Activated CD8-positive, alpha-beta T cell treated with anti-CD3 and anti-CD28 coated beads for 36 hours (primary cell): ENCODE measurements at places on chromosomes 3 and 15.

DNA sequence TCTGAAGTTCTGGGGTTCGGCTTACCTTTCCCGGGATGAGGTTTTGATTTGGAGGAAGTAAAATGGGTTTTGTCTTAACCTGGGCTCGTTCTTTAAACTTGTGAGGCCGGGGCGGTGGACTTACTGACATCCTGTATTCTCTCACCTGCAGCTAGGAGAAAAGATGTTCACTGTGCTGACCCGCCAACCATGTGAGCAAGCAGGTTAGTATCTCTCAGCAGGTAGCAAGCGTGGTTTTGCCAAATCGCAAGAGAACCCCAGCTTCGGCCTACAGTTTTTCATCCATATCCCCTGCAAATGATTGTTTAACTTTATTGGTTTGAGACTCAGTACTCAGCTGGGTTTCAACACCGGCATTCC is 891 bp downstream of the ENTPD3 start:
- H3K36me3 ChIP-seq: no peaks in the 10 kb centered on the region
- peaks cover 28% of the 10 kb centered on the region for H3K27me3 ChIP-seq
- H3K4me3 ChIP-seq: no peak overlapping the region
- no peak for DNase-seq
- no peak overlapping the region for H3K27ac ChIP-seq
- H3K4me1 ChIP-seq: peaks cover 6% of the 10 kb centered on the region

DNA sequence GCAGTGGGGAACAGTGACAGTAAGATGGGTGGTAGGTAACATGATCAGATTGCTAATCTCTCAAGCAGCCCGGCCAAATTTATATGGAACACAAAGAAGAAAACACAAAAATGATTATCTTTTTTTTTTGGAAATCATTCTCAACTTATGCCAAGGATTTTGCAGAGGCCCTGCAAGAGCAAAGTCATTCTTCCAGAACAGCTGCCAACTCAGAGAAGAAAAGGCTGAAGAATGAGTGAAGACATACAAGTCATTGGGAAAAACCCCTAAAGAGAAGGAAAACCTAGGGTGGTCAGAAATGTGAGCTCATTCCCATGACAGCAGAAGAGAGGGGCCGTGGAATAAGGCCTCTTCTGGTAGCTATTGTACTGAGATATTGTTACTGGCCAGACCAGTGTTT is 246.7 kb downstream of the SHOX2 start:
- no peak overlapping the region for H3K4me3 ChIP-seq
- no peaks in the 10 kb centered on the region for H3K27me3 ChIP-seq
- DNase-seq: no peak
- no peak overlapping the region for H3K27ac ChIP-seq

DNA sequence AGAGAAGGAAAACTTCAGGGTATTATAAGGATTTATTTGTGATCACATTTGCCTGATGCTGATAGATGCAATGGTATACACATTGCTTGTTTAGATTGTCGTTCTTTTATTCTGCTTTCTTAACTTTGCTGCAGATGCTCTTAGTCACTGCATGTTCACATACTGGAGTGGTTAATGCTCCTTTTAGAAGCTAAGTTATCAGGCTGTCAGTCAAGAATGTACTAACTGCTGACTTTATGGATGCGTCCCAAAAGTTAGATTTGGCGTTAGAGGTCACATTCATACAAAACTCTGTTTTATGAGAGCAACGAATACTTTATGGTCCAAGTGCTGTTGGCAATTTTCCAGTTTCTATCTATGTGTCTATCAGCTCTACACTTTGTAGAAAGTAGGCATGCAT is 160.7 kb downstream of the BBX start:
- H3K4me3 ChIP-seq: no peak overlapping the region
- H3K36me3 ChIP-seq: no peaks in the 10 kb centered on the region
- no peak for DNase-seq
- peaks cover 47% of the 10 kb centered on the region for H3K4me1 ChIP-seq

GRCh38 chr15:100873029-100873677 is 6.5 kb upstream of the ALDH1A3 start:
- peaks cover 23% of the 10 kb centered on the region for H3K27me3 ChIP-seq
- H3K36me3 ChIP-seq: no peaks in the 10 kb centered on the region
- peak; percentile 63 for DNase-seq
- H3K4me1 ChIP-seq: no peaks in the 10 kb centered on the region
- no peak overlapping the region for H3K27ac ChIP-seq
- H3K4me3 ChIP-seq: no peak overlapping the region

DNA sequence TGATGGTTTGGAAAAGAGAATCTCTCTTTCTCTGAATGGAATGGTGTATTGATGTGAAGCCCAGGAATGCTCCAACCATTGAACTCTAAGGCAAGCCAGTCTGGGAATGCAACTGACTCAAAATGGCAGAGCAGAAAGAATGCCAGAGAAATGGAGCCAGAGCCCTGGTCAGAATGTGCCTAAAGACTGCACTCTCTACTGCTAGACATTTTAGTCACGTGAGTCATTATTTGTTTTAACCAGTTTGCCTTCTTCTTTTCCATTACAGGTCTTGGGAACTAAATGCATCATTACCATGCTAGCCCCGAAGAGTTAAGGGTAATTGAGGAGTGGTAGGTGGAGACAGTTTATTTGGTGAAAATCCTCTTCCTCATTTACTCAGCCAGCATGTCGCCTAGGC is 67.3 kb upstream of the TRIM42 start:
- H3K4me3 ChIP-seq: no peak overlapping the region
- H3K27ac ChIP-seq: no peak overlapping the region
- DNase-seq: no peak
- H3K36me3 ChIP-seq: no peaks in the 10 kb centered on the region
- peaks cover under 1% of the 10 kb centered on the region for H3K27me3 ChIP-seq

- H3K27ac ChIP-seq: peak overlapping the region; percentile 96
- peak; percentile 79 for DNase-seq
- peak overlapping the region; percentile 36 for H3K4me3 ChIP-seq
- H3K27me3 ChIP-seq: no peaks in the 10 kb centered on the region
- H3K36me3 ChIP-seq: peaks cover 54% of the 10 kb centered on the region
- H3K4me1 ChIP-seq: peaks cover 32% of the 10 kb centered on the region
Measured at GRCh38 chr15:85667491-85668424, 127.0 kb downstream of the KLHL25 start.

GRCh38 chr3:37955918-37956707 is 34.5 kb upstream of the VILL start:
- H3K36me3 ChIP-seq: no peaks in the 10 kb centered on the region
- H3K4me1 ChIP-seq: peaks cover 19% of the 10 kb centered on the region
- peak overlapping the region; percentile 63 for H3K27ac ChIP-seq
- no peaks in the 10 kb centered on the region for H3K27me3 ChIP-seq
- H3K4me3 ChIP-seq: no peak overlapping the region

GRCh38 chr15:65339416-65339815 is 34.9 kb downstream of the RNU5B-1 start:
- no peaks in the 10 kb centered on the region for H3K4me1 ChIP-seq

DNA sequence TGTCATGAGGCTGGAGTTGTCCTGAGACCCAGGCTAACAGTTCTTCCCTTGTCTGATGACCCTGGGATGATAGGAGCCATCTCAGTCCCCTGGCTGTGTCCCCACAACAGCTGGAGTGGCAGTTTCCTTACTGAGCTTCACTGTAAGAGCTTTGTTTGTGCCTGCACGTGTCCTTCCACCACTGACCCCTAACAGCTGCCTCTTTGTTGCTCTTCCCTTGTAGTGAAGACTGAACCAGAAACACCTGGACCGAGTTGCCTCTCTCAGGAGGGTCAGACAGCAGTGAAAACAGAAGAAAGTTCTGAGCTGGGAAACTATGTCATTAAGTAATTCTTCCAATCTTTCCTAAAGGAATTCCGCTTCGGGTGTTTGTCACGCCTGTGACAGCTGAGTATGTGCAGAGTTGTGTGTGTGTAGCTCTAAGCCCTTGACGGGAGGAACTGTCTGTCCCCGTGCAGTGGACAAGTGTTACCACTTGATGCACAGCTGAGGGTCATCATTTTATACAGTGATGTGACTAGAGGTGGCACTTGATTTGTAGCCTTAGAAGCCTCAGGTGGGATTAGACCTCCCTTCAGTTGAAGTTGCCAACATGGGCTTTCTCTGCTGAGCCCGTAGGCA is 25.0 kb downstream of the MAP6D1 start:
- H3K27me3 ChIP-seq: no peaks in the 10 kb centered on the region
- peaks cover 63% of the 10 kb centered on the region for H3K36me3 ChIP-seq
- no peak overlapping the region for H3K27ac ChIP-seq
- H3K4me3 ChIP-seq: no peak overlapping the region

- H3K36me3 ChIP-seq: no peaks in the 10 kb centered on the region
- DNase-seq: peak; percentile 90
- peak overlapping the region; percentile 50 for H3K4me3 ChIP-seq
- H3K27me3 ChIP-seq: no peaks in the 10 kb centered on the region
Measured at GRCh38 chr3:157130467-157131251, 29.3 kb downstream of the CCNL1 start.

GRCh38 chr3:59251869-59252268 is 202.0 kb upstream of the CFAP20DC start:
- no peaks in the 10 kb centered on the region for H3K27me3 ChIP-seq
- no peaks in the 10 kb centered on the region for H3K36me3 ChIP-seq
- no peak overlapping the region for H3K27ac ChIP-seq
- no peak overlapping the region for H3K4me3 ChIP-seq

GRCh38 chr3:55205990-55206389 is 278.1 kb upstream of the LRTM1 start:
- no peak overlapping the region for H3K27ac ChIP-seq
- H3K4me3 ChIP-seq: no peak overlapping the region
- no peaks in the 10 kb centered on the region for H3K36me3 ChIP-seq
- no peak for DNase-seq
- H3K27me3 ChIP-seq: no peaks in the 10 kb centered on the region

- H3K4me1 ChIP-seq: no peaks in the 10 kb centered on the region
- peak; percentile 22 for DNase-seq
- no peaks in the 10 kb centered on the region for H3K27me3 ChIP-seq
- no peak overlapping the region for H3K27ac ChIP-seq
- H3K36me3 ChIP-seq: no peaks in the 10 kb centered on the region
Measured at GRCh38 chr3:98612587-98612986, 19.2 kb upstream of the CPOX start.

GRCh38 chr15:31470756-31471155 is 144.1 kb downstream of the KLF13 start:
- peaks cover 14% of the 10 kb centered on the region for H3K36me3 ChIP-seq
- peaks cover 48% of the 10 kb centered on the region for H3K4me1 ChIP-seq
- H3K27ac ChIP-seq: no peak overlapping the region
- no peak for DNase-seq

DNA sequence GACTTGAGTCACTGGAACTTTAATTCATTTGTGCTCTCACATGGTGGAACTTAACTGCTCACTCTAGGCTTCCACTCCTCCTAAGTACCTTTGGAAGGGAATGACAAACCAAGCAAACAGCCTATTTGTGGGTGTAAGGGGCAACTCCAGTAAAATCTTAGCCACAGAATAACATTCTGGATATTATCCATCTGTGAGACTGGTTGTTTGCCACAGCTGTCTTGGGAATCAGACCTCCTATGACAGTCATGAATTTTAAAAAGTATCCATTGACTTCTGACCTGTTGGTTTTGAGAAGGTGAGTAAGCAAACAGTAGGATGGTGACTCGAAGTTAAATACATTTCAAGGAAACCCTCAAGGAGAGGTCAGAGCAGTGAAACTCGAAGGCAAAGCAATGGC is 147.3 kb upstream of the CDIN1 start:
- H3K4me1 ChIP-seq: no peaks in the 10 kb centered on the region
- H3K27ac ChIP-seq: no peak overlapping the region
- H3K27me3 ChIP-seq: no peaks in the 10 kb centered on the region

GRCh38 chr3:16461463-16462245 is 51.8 kb downstream of the RFTN1 start:
- H3K4me3 ChIP-seq: no peak overlapping the region
- no peak overlapping the region for H3K27ac ChIP-seq
- no peaks in the 10 kb centered on the region for H3K27me3 ChIP-seq
- H3K36me3 ChIP-seq: peaks cover 52% of the 10 kb centered on the region

GRCh38 chr3:53288214-53288613 is 32.4 kb upstream of the TKT start:
- no peak for DNase-seq
- H3K27me3 ChIP-seq: no peaks in the 10 kb centered on the region
- H3K36me3 ChIP-seq: peaks cover 9% of the 10 kb centered on the region
- no peak overlapping the region for H3K27ac ChIP-seq
- H3K4me3 ChIP-seq: no peak overlapping the region

GRCh38 chr3:8519774-8520448 is 18.3 kb downstream of the LMCD1 start:
- H3K27me3 ChIP-seq: peaks cover 6% of the 10 kb centered on the region
- no peaks in the 10 kb centered on the region for H3K36me3 ChIP-seq
- no peak for DNase-seq

- H3K27me3 ChIP-seq: no peaks in the 10 kb centered on the region
- H3K27ac ChIP-seq: peak overlapping the region; percentile 80
- peaks cover 13% of the 10 kb centered on the region for H3K4me1 ChIP-seq
- DNase-seq: peak; percentile 29
Measured at GRCh38 chr3:9951598-9951961, 628 bp downstream of the PRRT3 start.

DNA sequence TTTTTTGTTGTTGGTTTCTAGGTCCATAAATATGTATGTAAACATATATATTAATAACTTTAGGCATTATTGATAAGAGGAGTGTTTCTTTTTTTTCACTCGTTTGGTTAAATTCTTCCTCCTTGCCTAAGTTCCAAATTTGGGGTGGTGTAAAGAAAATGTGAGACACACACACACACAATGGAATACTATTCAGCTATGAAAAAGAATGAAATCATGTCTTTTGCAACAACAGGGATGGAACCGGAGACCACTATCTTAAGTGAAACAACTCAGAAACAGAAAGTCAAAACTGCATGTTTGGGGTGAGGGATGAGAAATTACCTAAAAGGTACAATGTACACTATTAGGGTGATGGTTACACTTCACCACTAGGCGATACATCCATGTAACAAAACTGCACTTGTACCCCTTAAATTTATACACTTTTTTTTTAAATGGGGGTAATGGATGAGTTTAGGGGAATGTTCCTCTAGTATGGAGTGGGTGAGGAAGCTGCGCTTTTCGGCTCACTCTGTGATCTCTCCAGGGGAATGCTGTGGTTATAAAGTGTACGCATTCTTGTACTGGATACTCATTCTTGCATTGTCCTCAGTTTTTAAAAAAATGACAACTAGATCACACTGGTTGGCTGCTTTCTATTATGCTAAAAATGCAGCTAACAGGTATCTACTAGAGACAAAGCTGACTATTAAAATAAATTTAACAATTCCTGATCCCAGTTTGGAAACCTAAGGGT is 50.8 kb upstream of the PPARG start:
- no peak for DNase-seq
- no peak overlapping the region for H3K27ac ChIP-seq
- peaks cover 5% of the 10 kb centered on the region for H3K4me1 ChIP-seq
- no peak overlapping the region for H3K4me3 ChIP-seq
- peaks cover 22% of the 10 kb centered on the region for H3K27me3 ChIP-seq
- no peaks in the 10 kb centered on the region for H3K36me3 ChIP-seq

- peaks cover 33% of the 10 kb centered on the region for H3K36me3 ChIP-seq
- peak overlapping the region; percentile 84 for H3K4me3 ChIP-seq
- DNase-seq: no peak
- no peaks in the 10 kb centered on the region for H3K27me3 ChIP-seq
- peak overlapping the region; percentile 52 for H3K27ac ChIP-seq
Measured at GRCh38 chr3:100402891-100403290, 1.6 kb downstream of the LNP1 start.

DNA sequence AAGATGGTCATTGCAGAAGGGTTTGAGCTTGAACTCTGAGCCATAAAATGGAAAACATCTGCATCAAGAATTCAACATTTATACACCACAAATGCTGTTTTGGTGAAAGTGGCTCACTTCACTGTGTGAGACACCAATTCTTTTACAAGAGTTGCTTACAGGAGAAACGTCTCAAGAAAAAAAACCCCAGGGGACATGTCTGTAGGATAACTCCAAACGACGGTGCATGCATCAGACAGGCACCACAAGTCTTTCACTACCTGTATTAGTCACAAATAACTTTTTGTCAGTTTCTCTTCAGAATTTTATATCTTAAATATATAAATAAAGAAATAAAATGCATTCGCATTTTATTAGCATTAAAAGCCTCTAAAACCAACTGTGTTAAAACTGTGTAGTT is 164.3 kb downstream of the EFHB start:
- H3K27me3 ChIP-seq: peaks cover under 1% of the 10 kb centered on the region
- no peak for DNase-seq
- H3K36me3 ChIP-seq: no peaks in the 10 kb centered on the region
- no peak overlapping the region for H3K4me3 ChIP-seq
